T1000 (cell line): ENCODE measurements at places on chromosomes 13 and 19.

DNA sequence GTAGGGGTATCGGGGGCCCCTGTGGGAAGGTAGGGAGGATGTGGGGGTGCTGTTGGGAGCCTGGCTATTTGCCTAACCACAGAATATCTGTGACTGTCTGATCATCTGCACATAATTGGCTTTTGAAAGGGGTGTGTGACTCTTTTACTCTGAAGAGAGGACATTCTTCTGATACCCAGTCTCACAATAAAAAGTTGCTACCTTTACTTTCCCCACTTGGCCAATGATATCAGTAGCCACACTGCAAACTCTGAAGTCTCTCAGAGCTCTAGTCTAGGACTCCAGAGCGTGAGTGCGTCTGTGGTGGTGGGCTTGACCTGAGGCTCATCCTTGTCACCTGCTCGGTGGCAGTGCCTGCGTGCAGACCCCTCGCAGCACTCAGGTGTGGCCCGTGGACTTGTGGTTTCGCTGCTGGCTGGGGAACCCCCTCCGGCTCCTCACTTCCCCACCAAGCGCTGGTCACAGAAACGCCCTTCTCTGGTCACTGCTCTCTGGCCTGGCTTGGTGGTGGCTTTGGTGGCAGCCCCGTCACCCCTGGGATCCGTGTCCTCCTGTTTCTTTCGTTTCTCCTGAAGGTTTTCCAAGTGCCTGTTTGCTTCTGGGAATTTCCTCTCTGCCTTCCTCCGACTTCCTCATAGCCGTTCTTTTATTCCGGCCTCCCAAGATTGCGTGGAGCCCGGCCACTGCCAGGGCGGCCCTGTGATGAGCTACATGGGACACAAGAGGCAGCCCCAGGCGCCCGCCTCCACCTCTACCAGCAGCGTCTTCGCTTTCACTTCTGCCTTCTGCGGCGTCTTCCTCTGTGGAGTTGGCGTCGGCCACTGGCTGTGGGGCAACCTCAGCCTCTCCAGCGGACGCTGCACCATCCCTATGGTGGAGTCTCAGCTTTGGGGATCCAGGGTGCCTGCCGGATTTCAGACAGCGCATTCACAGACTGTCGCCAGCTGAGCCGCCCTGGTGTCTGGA, 78.0 kb downstream of the ATP11A start:
- DNase-seq: no peak

DNA sequence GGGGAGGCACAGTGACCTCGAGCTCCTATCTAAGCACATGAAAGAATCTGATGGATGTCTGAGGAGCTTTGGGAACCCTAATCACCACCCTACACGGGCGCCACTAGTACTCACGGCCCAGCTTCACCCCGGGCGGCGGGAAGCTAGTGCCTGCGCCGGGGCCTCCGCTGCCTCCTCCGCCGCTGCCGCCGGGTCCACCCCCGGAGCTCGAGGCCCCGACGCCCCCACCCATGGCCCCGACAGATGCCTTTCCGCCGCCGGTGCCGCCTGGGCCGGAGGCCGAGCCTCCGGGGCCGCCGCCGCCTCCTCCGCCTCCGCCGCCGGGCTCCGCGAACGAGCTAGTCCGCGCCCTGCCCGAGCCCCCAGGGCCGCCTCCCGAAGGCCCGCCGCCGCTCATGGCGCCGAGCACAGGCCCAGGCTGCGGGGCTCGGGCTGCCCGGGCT, 312 bp downstream of the GSK3A start:
- no peak for DNase-seq

GRCh38 chr13:20514866-20515265, 10.8 kb downstream of the CRYL1 start:
- no peak for DNase-seq

GRCh38 chr19:53703361-53703760, 71.6 kb downstream of the DPRX start:
- DNase-seq: no peak

- no peak for DNase-seq
These were observed 74.9 kb downstream of the WTIP start for GRCh38 chr19:34556488-34556887.

DNA sequence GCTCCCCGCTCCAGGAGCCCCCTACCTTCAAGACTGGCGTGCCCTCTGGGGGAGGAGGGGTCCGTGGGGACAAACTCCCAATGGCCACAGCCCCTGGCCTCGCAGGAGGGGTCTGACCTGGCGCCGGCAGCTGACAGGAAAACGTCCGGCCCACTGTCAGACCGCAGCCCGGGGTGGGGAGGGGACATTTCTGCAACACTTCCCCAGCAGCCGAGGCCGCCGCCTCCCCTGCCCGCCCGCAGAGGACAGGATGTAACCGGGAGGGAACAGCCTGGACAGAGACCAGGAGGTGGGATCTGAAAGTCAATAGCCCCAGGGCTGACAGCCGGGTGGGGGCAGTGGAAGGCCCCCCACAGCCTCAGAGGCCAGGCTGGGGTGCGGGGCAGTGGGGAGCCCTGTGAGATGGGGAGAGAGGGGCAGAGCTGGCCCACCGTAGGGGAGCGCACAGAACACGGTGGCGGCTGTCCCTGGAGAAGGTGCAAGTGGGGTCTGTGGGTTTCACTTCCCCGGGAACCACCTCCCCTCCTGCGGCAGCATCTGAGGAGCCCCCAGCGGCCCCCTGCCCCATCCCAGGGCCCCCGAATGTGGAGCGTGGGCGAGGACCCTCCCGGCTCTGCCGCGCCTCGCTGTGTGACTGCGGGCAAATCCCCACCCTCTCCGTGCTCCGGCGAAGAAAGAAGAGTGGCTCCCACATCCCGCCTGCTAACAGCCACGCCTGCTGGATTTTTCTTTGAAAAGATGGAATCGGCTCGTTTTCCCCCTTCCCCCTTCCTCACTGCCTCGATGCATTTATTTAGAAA, at the start of gene PEAK3:
Gene PEAK3 (minus strand): TSS at position 114 of the 800 bp plus-strand sequence. CDS start 1,244 bp downstream, outside the sequence.
- DNase-seq: no peak

DNA sequence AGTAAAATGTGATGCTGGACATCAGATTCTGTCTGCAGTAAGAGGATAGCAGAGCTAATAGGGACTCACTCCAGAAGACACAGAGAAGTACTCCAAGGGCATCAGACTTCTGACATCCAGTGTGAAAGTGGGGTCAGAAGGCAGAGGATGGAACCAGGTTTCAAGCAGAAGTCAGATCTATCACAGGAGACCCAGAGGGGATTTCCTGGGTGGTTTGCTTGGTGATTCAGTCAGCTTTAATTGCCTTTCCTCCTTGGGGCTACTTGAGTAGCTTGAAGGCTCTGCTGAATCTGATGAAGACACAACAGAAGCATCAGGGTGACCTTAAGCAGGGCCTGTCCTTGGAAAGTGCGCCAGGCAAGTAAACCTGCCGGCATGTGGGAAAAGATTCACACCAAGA, 300.6 kb downstream of the COG6 start:
- no peak for DNase-seq

- no peak for DNase-seq
These were observed 44.1 kb downstream of the POLR1D start for GRCh38 chr13:27665761-27666160.

DNA sequence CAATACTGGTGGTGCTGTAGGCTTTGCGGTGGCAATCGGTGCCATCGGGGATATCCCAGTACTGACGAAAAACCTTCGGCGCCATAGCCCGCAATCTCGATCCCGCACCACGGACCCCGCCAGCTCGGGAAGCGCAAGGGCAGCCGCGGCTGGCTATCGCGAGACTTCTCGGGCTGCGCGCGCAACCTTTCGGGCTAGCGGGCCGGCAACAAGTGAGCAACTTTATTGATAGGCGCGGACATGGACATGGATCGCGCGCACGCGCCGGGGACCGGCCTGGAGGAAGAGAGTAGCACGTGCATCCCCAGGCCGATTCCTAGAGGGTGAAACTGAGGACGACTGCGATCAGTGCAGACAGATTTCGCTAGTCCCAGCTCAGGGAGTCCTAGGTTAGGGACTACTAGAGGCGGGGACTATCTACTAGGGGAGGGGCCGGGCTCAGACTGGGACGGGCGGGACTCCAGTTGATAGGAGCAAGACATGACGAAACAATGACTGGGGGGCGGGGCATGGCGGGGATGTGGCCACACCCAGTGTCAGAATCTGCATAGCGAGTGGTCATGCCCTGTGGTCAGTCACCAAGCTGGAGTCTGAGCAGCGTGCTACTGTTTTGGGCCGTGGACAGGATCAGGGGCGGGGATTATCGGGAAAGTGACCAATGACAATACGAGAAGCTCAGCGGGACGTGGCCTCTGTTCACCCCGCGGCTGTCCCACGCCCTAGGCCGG, at the start of gene NDUFA11:
Gene NDUFA11 (minus strand): TSS at position 167 of the 728 bp plus-strand sequence. CDS start 82 bp downstream, at position 85.
- peak; percentile 96 for DNase-seq

DNA sequence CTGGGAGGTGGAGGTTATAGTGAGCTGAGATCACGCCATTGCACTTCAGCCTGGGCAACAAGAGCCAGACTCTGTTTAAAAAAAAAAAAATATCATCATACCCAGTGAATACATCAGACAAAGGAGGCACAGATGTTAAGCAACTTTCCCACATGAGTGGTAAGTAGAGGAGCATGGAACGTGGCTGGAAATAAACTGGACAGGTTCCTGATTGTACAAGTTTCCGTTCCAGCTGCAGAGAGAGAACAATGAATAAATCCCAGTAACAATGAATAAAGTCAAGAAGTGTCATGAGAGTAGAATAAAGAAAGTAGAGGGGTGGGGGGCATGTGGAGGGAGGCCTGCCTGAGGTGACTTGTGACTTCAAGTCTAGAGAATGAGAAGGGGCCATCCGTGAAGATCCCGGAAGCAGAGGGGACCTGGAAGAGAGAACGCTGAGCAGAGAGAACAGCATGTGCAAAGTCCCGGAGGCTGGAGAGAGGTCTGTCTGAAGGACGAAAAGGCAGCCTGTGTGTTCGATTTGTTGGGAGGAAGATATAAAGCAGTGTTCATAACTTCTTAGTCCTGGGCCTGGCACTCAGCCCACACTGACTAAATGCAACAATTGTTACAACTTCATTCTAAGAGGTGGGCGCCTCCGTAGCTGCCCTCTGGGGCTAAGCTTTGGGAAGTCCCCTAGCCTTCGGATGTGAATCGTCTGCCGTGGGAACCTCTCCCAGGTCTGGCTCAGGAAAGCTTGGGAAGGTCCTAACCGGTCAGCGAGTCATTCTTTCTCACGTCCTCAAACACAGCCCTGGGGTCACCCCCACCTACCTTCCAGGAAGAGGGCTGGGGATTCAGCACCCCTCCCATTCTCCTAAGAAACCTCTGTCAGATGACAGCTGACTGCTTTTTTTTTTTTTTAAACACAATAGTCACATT, 15.3 kb upstream of the ARHGEF18 start:
- DNase-seq: no peak

GRCh38 chr13:91196958-91197357, 150.5 kb upstream of the MIR17HG start:
- no peak for DNase-seq

DNA sequence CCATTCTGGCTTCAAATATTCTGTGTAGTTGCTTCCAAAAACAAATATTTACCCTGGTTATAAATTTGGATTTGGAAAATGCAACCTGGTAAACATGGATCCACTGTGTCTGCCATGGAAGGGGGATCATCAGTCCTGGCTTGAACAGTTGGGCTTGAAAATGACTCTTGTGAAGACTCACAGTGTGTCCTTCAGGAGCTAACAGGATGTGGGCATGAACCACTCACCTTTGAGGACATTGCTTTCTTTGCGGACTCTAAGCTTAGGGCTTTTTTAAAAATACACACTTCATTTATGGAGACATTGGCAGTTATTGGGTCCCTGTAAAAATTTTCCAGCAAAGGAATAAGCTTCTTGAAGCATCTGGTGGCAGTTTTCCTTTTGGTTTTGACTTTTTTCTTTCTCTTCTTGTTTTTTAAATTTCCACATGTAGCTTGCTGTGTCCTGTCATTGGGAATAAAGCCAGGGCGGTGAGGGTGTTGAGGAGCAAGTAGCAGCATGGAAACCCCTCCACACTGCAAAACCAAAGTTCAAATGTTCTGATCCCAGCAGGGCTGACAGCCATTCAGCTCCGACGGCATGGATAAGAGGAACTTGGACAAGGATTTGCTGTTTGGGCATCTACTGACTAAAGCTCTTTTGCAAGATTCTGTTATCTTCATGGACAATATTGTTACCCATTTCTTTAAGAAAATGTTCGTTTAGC, 39.5 kb upstream of the SERP2 start:
- no peak for DNase-seq

DNA sequence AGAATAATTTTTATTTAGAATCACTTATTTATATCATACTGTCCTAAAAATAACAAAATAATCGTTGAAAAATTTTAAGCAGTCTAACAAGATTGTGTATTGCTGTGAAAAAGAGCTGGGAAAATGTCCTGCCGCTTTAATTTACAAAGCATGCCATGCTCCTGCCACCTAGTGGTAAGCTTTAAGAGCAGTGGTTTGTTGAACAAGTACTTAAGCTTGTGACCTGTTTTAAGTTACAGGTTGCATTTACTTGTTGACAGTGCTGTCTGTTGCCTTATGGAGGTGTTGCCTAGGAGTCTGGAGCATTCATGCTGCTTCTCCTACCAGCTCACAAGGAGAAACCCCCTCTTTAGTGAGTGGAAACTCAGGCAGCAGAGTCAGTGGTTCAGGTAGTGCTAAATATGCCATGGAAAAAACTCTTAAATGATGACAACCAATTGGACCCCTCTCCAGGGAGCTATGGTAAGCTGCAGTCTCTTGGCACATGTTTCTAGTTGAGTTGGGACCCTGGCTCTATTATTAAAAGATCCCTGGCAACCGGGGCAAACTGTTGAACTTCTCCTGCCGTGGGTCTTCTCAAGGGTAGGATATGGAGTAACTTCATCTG, 68.4 kb downstream of the SPATA13 start:
- DNase-seq: no peak

- no peak for DNase-seq
These were observed 132.1 kb upstream of the SPACA7 start for GRCh38 chr13:112244061-112244460.

DNA sequence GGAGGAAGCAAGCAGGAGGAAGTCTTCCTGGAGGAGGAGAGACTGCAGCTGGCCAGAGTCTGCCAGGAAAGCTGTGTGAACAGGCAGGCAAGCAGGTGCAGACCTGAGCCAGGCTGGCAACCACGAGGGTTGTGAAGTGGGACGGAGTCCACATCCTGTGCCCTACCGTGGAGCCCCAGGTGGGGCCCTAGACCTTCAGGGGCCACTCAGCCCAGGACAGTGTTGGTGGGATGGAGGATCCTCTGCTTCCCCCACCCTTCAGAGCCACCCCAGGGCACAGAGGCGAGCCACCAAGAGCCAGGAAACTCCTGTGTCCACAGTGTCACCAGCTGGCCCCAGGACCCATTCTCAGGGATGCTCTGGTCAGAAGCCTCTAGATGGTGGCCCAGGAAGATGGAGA, 8.4 kb upstream of the VSTM2B start:
- no peak for DNase-seq

- no peak for DNase-seq
These were observed 284.5 kb downstream of the KCNRG start for GRCh38 chr13:50299546-50300249.

- DNase-seq: no peak
These were observed 1.0 kb downstream of the KLF1 start for GRCh38 chr19:12885749-12886650.

DNA sequence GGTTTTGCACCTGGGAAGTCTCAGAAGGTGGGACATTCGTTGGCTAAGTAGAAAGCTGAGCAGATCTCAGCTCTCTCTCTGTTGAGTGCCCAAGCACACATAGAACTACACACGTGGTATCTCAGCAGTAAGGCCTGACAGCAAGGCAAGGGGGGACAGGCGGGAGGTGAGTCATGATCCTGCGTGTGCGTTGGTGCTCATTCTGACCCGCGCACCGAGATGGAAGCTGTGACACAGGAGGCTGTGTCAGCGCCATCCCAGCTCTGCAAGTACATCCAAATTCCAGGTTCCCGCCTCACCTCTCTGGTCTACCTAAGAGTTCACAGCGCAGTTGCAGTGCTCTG, 135.7 kb downstream of the USP12 start:
- DNase-seq: peak; percentile 7

GRCh38 chr19:50460161-50460765, 16.0 kb upstream of the EMC10 start:
- DNase-seq: no peak
